ENCODE measurements at places on chromosomes 3 and 15. TPM values are rescaled to one million over a fixed set of nuclear protein-coding genes. Genes with fewer than 3 reads are reported as not detected.

DNA sequence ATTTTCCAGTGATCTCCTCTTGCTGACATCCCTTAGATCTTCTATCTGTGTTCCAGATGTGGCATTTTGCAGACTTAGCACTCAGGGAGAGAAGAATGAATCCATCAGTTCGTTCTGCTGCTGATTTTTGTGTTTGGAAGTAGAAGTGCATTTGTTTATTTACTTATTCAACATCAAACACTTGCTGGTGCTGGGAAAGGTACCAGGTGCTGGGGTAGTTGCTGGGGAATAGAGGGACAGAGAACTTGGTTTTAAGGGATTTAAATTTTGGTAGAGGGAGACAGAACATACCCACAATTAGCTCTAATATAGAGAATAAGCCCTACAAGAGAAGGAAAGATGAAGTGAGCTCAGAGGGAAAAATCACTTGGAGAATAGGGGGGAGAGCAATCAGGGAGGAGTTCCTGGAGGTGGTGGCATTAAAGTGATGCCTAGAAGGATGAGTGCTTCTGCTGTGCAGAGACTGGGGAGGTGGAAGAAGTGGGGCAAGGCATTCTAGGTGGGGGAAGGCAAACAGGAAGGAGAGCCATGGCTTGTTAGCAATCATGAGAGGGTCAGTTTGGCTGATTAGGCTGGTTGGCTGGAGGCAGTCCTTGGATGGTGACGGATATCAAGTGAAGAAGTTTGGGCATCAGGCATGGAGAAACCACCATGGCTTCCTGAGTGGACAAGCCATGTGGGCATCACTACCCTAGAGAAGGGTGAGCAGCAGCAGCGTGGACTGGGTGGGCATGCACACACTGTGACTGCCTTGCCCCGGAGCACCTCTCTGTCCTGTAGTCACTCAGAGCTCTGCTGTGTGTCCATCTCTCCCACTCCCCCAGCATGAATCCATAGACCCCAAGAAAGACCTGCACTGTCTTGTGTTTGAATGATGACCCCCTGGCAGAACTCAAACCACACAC lies 197.3 kb downstream of the OPA1 start:
- no peaks in the 10 kb centered on the region for H3K36me3 ChIP-seq
- no peak overlapping the region for H3K27ac ChIP-seq
- H3K4me3 ChIP-seq: no peak overlapping the region
- DNase-seq: no peak
- peaks cover 18% of the 10 kb centered on the region for H3K4me1 ChIP-seq

DNA sequence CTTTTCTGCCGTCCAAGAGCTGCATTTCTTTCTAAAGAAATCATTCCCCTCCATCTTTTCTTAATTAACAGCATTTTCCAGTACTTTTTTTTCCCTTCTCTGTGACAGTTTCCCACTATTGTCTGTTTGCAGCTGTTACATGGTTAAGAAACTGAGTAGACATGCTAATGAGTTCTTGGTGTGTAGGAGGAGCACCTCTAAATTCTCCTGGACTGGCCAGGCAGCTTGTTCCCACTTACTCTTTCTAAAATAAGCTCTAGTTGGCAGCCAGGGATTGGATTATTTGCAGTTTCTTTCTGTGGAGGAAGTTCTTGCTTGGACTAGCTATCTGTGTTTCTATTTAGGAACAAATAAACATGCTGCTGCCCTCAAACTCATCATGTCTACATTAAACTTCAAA lies 235.1 kb upstream of the GAP43 start:
- H3K27me3 ChIP-seq: no peaks in the 10 kb centered on the region
- peak overlapping the region; percentile 18 for H3K27ac ChIP-seq
- no peak overlapping the region for H3K4me3 ChIP-seq
- no peak for DNase-seq

GRCh38 chr15:55846116-55846707 lies 103.3 kb upstream of the PRTG start:
- H3K4me3 ChIP-seq: no peak overlapping the region
- peaks cover 3% of the 10 kb centered on the region for H3K4me1 ChIP-seq
- DNase-seq: no peak
- no peaks in the 10 kb centered on the region for H3K27me3 ChIP-seq

GRCh38 chr3:179765396-179765795 lies 112.6 kb downstream of the USP13 start:
- no peaks in the 10 kb centered on the region for H3K27me3 ChIP-seq
- no peak overlapping the region for H3K27ac ChIP-seq
- no peak overlapping the region for H3K4me3 ChIP-seq
- H3K4me1 ChIP-seq: peaks cover 11% of the 10 kb centered on the region

DNA sequence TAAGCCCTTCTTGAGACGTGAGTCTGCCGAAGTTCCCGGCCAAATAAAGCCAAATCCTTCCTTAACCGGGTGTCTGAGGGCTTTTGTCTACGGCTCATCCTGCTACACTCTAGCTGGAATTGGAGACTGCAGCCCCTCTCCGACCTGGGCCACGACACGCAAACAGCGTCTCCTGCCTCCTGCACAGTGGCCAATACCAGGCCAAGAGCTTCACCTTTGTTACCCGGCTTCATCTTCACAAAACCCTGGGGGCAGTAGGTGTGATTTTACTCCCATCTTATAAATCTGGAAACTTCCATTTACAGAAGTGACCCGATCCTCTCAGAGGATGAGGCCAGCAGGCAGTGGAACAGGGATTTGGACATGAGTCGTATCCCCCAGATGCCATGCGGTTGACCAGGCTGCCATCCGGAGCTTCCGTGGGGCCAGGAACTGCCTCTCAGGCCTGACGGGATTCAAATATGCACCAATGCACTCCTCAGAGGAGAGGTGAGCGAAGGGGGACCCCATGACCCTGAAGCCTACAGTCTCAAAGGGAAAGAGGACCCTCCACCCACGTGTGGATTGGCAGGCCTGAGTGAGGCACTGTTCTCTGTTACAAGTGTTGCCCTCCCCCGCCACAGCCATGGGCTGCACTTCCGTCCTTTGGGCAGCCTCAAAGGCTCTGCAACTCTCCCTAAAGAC lies 53.2 kb upstream of the KLF13 start:
- no peaks in the 10 kb centered on the region for H3K36me3 ChIP-seq
- H3K4me3 ChIP-seq: no peak overlapping the region
- no peak for DNase-seq
- no peaks in the 10 kb centered on the region for H3K27me3 ChIP-seq
- H3K27ac ChIP-seq: no peak overlapping the region

Gene GCSAM
- not detected for total RNA-seq

- H3K27me3 ChIP-seq: no peaks in the 10 kb centered on the region
- no peak overlapping the region for H3K27ac ChIP-seq
- H3K36me3 ChIP-seq: peaks cover 2% of the 10 kb centered on the region
- H3K4me3 ChIP-seq: no peak overlapping the region
- DNase-seq: no peak
Observed at GRCh38 chr3:154220462-154220861, 99.3 kb downstream of the ARHGEF26 start.

DNA sequence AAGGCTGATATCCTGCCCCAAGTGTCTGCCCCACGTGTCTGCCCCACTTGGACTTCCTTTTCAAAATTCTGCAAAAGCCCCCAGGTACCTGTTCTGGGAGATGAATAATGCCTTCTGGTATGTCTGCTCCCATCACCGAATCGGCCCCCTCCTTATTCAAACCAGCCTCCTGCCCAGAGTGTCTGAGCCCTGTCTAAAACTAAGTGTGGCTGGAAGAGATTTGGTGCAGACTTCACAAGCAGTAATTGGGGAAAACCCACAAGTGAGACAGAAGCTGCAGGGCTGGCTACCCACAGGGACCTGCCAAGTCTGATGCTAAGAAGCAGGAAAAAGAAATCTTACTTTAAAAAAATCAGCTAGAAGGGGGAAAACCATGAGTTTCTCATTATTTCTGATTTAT lies 85.1 kb downstream of the DUT start:
- H3K27me3 ChIP-seq: no peaks in the 10 kb centered on the region
- no peak for DNase-seq
- H3K4me3 ChIP-seq: no peak overlapping the region
- H3K4me1 ChIP-seq: peaks cover 97% of the 10 kb centered on the region
- H3K36me3 ChIP-seq: peaks cover 56% of the 10 kb centered on the region
- H3K27ac ChIP-seq: peak overlapping the region; percentile 96

- peaks cover 18% of the 10 kb centered on the region for H3K4me1 ChIP-seq
- H3K36me3 ChIP-seq: peaks cover 4% of the 10 kb centered on the region
- H3K4me3 ChIP-seq: no peak overlapping the region
- H3K27ac ChIP-seq: no peak overlapping the region
- no peak for DNase-seq
- no peaks in the 10 kb centered on the region for H3K27me3 ChIP-seq
Observed at GRCh38 chr15:90205050-90205848, 4.1 kb downstream of the SEMA4B start.

GRCh38 chr3:37956723-37957538 lies 33.7 kb upstream of the VILL start:
- H3K4me1 ChIP-seq: peaks cover 37% of the 10 kb centered on the region
- H3K4me3 ChIP-seq: no peak overlapping the region
- H3K27me3 ChIP-seq: no peaks in the 10 kb centered on the region
- H3K36me3 ChIP-seq: peaks cover 7% of the 10 kb centered on the region
- no peak for DNase-seq

Gene SERPINI2
- total RNA-seq: not detected

DNA sequence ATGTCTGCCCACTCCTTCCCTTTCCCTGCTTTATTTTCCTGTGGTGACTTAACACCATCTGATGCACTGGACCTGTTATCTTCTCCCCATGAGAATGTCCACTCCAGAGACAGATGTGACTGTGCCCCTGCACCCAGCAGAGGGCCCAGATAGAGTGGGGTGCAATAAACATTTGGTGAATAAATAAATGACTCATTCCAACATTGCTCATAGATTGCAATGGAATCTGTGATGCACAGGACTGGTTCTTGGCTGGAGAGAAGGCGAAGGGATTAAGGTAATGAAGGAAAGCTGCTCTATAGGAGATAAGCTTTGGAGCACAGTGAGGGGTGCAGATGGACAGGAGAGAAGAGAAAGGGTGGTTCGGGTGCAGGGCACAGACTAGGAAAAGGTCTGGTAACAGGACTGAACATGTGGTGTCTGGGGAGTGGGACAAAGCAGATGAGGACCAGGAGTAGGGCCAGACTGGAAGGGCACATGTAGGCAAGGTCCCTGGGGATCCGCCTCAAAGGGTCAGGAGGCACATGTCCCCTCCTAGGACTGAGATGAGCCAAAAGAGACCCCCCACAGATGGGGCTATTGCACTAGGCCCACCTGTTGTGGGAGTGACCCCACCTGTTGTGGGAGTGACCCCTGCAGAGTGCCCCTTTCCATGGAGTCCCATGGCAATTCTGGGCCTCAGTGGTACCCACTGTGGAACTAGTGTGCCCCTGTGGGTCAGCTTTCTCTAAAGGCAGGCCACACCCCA lies 17.5 kb upstream of the POC1A start:
- H3K4me1 ChIP-seq: peaks cover 5% of the 10 kb centered on the region
- H3K27me3 ChIP-seq: no peaks in the 10 kb centered on the region
- no peak overlapping the region for H3K27ac ChIP-seq
- H3K36me3 ChIP-seq: no peaks in the 10 kb centered on the region
- peak; percentile 52 for DNase-seq

GRCh38 chr15:92944946-92945521 lies 44.9 kb downstream of the CHD2 start:
- H3K4me1 ChIP-seq: peaks cover 41% of the 10 kb centered on the region
- H3K27ac ChIP-seq: peak overlapping the region; percentile 42
- no peak for DNase-seq
- H3K27me3 ChIP-seq: no peaks in the 10 kb centered on the region
- H3K4me3 ChIP-seq: no peak overlapping the region

DNA sequence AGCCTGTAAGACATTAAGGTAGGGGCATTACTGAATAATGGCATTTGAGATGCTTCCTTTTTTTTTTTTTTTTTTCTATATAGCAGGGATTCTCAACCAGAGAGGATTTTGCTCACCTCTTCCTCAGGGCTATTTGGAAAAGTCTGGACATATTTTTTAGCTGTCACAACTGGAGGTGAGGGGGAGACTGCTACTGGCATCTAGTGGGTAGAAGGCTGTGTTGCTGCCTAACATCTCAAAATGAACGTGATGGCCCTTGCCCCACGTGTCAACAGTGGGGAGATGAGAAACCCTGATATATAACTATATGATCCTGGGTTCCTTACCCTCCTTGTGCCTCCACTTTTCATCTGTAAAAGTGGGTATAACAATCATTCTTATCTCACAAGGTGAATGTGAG lies 71.9 kb downstream of the CADPS start:
- no peak overlapping the region for H3K27ac ChIP-seq
- H3K4me3 ChIP-seq: no peak overlapping the region
- peaks cover 20% of the 10 kb centered on the region for H3K27me3 ChIP-seq

Gene ST3GAL6
- total RNA-seq: not detected

- H3K4me1 ChIP-seq: peaks cover 16% of the 10 kb centered on the region
- no peaks in the 10 kb centered on the region for H3K36me3 ChIP-seq
- DNase-seq: no peak
- H3K4me3 ChIP-seq: no peak overlapping the region
- H3K27ac ChIP-seq: no peak overlapping the region
Observed at GRCh38 chr3:150142936-150143335, 172.2 kb upstream of the PFN2 start.
